Stimulated activated CD8-positive, alpha-beta memory T cell treated with anti-CD3 and anti-CD28 coated beads, Interleukin-4, amount 100 ng/mL, for 4 hours (primary cell): ENCODE measurements at places on chromosomes 1 and 21.

DNA sequence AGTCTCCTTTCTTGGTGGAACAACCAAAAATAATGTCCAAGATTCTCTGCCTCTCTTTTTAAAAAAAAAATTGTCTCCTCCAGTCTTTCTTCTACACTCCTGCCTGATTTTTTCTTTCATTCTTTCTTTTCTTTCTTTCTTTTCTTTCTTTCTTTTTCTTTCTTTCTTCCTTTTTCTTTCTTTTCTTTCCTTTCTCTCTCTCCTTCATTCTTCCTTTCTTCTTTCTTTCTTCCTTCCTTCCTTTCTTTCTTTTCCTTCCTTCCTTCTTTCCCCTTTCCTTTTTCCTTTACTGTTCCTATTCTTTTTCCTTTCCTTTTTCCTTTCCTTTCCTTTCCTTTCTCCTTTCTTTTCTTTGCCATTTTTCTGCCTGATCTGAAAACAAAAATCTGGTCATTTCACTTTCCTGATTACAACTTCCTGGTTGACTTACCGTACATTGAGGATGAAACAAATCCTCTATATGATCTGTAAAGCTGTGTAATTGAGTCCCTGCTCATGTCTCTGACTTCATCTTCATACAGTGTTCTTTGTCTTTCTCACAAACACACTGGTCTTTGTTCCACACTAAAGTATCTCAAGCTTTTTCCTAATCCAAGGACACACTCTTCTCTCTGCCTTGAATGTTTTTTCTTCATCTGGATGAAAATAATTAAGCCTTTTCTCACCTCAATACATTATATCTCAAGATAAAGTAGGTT is 6.1 kb upstream of the KRTAP23-1 start:
- no peak for DNase-seq

DNA sequence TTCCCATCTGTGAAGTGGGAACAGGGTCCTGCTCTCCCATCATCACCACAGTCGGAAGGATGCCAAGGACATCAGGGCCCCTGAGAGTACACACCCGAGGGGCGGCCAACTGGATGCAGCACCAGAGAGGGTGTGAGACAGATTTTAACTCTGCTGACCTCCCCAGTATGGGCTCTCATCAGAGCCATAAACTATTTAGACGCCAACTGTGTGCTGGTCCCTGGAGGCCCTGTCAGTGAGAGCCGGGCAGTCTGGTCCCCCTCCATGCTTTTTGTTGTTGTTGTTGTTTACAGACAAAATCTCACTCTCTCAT is 1.7 kb downstream of the FGR start:
- DNase-seq: no peak

DNA sequence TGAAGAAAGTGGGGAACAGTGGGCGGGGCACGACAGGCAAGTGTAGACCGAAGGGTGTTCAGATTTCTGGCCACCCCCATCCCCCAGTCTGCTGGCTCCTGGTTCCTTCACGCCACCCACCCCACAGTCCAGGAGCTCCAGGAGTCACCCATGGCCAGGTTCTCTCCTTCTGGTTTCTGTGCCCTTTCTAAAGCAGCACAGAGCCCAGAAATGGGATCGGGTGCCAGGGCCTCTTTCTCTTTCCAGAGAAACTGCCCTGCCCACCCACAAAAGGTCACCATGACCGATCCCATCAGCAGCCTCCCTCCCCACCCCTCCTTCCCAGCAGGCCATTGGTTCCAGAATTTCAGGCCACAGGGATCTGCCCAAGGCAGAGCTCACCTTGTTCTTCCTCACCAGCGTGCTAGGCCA is 3.2 kb upstream of the CELSR2 start:
- no peak for DNase-seq

GRCh38 chr1:185869590-185869989 is 135.4 kb downstream of the HMCN1 start:
- DNase-seq: no peak

DNA sequence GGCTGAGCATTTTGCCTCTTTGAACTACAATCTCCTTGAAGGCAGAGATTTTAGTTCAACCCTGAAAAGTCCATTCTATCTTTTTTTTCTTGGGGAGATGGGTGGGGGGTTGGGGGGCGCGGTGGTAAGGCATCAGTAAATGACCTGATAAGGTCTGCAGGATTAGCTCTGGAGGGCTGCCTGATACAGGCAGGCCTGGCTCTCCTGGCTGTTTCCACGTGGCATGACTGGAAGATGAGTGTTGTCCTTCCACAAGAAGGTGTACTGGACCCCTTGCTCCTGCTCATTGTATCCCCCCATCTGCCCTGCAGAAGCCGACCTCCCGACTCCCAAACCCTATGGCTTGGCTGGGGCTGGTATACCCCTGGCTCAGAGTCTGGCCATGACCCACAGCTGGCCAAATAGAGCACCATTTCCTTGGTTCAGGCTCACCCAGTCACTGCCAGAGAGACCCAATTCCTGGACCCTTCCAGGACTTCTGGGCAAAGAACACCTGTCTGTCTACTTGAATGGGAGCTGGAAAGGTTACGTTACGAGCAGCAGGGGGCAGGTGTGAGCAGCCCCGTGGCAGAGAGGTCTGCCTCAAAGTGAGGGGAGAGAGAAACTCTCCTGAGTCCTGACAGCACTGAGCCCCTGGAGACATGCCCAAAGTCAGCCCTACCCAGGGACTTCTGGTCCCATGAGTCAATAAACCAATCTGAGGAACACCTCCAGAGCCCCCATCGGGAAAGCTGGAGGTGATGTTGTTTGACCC is 17.0 kb downstream of the DHRS3 start:
- DNase-seq: no peak

GRCh38 chr1:17553975-17554700 is 14.6 kb downstream of the ARHGEF10L start:
- no peak for DNase-seq

GRCh38 chr1:15736892-15737261 is 819 bp downstream of the SLC25A34 start:
- no peak for DNase-seq

- no peak for DNase-seq
These were observed 66.4 kb upstream of the SOD1 start for GRCh38 chr21:31592963-31593560.

DNA sequence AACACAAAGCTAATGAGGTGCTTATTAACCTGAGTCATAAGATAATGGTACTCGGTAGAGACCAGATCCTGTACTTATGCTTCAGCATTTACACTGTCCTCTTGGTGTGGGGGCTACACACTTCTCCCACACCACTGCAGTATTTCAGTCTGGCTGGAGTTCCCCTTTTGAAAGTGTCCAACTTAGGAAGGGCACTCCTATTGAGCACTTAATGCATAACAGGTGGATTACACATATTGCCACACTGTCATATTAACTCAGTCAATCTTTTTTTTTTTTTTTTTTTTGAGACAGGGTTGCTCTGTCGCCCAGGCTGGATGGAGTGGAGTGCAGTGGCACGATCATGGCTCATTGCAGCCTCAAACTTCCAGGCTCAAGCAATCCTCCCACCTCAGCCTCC is 1.5 kb downstream of the GPATCH4 start:
- DNase-seq: no peak

GRCh38 chr1:203342192-203342940 is 8.6 kb downstream of the FMOD start:
- no peak for DNase-seq
